Diencephalon (tissue), 1 donor: ENCODE measurements at places on chromosomes 3 and 15. TPM values are rescaled to one million over a fixed set of nuclear protein-coding genes. Genes with fewer than 3 reads are reported as not detected.

Gene GREM1
- under 0.01 TPM for total RNA-seq

Gene KY
- 1.6 TPM for total RNA-seq

Gene SYNPR
- total RNA-seq, result 105 TPM

Gene KBTBD13
- not detected for total RNA-seq

Gene GP9
- not detected for total RNA-seq

Gene SSUH2
- 0.69 TPM for total RNA-seq

Gene CHRNA5
- total RNA-seq, result 7.6 TPM

Gene C3orf22
- total RNA-seq, result not detected

Gene TMEM212
- total RNA-seq, result not detected

Gene MKRN3
- 23.8 TPM for total RNA-seq

Gene STAC
- total RNA-seq, result 13.8 TPM

Gene ATOSA
- 48.0 TPM for total RNA-seq

Gene C3orf85
- not detected for total RNA-seq

Gene HTD2
- total RNA-seq, result 7.8 TPM

Gene CYP1A2
- total RNA-seq, result not detected

Gene CTXND1
- 4.2 TPM for total RNA-seq

Gene MCF2L2
- 60.9 TPM for total RNA-seq

Gene ACTRT3
- 9.2 TPM for total RNA-seq

Gene NEK10
- 58.8 TPM for total RNA-seq

Gene KLHL40
- 0.23 TPM for total RNA-seq

Gene GOLGA6A
- 0.23 TPM for total RNA-seq

Gene PPP4R2
- 94.3 TPM for total RNA-seq

Gene ERICH6
- total RNA-seq, result 0.46 TPM

Gene SH2D7
- not detected for total RNA-seq
